Upper lobe of left lung (tissue), 6 donors: ENCODE measurements at places on chromosomes 3 and 15. TPM values are rescaled to one million over a fixed set of nuclear protein-coding genes. Genes with fewer than 3 reads are reported as not detected.

DNA sequence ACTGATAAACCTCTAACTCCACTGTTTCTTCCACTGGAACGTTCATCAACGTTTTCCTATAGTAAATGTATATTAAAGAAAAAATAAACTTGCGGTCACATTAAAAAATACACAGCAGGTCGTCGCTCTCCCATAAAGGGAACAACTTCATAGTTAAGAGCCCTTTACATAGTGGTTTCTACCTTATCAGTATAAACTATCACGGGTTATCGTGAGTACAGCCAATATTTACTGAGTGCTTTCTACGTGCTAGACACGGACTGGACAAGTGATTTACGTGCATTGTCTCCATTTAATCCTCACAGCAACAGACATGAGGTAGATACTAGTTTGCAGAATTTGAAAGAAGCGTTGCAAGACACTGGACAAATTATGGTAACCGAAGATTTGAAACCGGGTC, 964 bp upstream of the TASOR start:
- H3K4me3 ChIP-seq = no peak overlapping the region
- H3K27me3 ChIP-seq = no peaks in the 10 kb centered on the region
- H3K27ac ChIP-seq = no peak overlapping the region
- DNase-seq = no peak
- no peaks in the 10 kb centered on the region for H3K36me3 ChIP-seq

- no peaks in the 10 kb centered on the region for H3K36me3 ChIP-seq
- no peaks in the 10 kb centered on the region for H3K27me3 ChIP-seq
- H3K4me1 ChIP-seq = no peaks in the 10 kb centered on the region
- no peak overlapping the region for H3K4me3 ChIP-seq
- DNase-seq = no peak
- no peak overlapping the region for H3K27ac ChIP-seq
These were observed 157.9 kb upstream of the SLC2A2 start for GRCh38 chr3:171184372-171184771.

GRCh38 chr3:139505829-139506386, 29.6 kb upstream of the RBP2 start:
- no peak overlapping the region for H3K27ac ChIP-seq
- H3K27me3 ChIP-seq = no peaks in the 10 kb centered on the region
- H3K36me3 ChIP-seq = no peaks in the 10 kb centered on the region
- no peak for DNase-seq
- H3K4me3 ChIP-seq = no peak overlapping the region

DNA sequence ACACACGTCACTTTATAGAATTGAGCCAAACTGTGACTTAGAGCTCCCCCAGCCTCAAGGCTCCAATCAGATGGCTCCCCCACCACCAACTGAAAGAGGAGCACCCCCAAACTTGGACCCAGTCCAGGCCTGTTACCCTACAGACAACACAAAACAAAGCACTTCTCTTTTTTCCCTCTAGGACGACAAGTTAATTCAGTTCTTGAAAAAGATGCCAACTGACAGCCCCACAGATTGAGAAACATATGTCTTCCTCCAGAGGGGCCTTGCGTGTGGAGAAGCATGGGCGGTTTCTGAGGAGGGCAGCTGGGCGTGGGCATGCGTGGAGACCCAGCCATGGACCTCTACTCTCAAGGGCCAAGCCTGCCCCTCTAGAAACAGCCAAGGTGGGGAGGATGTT, 229.5 kb downstream of the SHQ1 start:
- no peak overlapping the region for H3K27ac ChIP-seq
- no peak for DNase-seq
- H3K4me3 ChIP-seq = no peak overlapping the region
- no peaks in the 10 kb centered on the region for H3K36me3 ChIP-seq
- no peaks in the 10 kb centered on the region for H3K27me3 ChIP-seq

The CISH gene
- 39.7 TPM for total RNA-seq

- no peak overlapping the region for H3K27ac ChIP-seq
- H3K27me3 ChIP-seq = no peaks in the 10 kb centered on the region
- DNase-seq = no peak
- H3K4me3 ChIP-seq = no peak overlapping the region
These were observed 90.2 kb downstream of the DNAJB8 start for GRCh38 chr3:128376516-128376915.

GRCh38 chr3:142237891-142238290, 12.5 kb upstream of the GK5 start:
- H3K36me3 ChIP-seq = no peaks in the 10 kb centered on the region
- no peak overlapping the region for H3K4me3 ChIP-seq
- no peak overlapping the region for H3K27ac ChIP-seq
- H3K27me3 ChIP-seq = no peaks in the 10 kb centered on the region
- H3K4me1 ChIP-seq = no peaks in the 10 kb centered on the region
- DNase-seq = no peak

DNA sequence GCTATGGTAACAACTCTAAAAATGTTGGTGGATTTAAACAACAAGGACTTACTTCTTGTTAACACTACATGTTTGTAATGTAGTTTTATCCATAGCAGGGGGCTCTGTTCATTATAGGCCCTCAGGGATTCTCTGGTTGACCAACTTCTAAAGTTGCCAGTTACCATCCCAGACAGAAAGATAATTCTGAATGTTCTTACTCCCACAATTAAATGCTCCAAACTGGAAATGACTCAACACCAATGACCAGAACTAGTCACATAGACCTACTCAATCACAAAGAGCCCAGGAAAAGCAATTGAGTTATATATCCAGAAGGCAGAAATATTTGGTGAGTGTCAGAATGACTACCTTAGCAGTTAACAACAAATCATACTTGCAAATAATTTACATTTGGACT, 199.3 kb upstream of the UMPS start:
- H3K4me3 ChIP-seq = no peak overlapping the region
- DNase-seq = no peak
- H3K36me3 ChIP-seq = no peaks in the 10 kb centered on the region
- no peaks in the 10 kb centered on the region for H3K4me1 ChIP-seq
- H3K27me3 ChIP-seq = no peaks in the 10 kb centered on the region
- H3K27ac ChIP-seq = no peak overlapping the region

- H3K4me1 ChIP-seq = no peaks in the 10 kb centered on the region
- no peaks in the 10 kb centered on the region for H3K36me3 ChIP-seq
- H3K27ac ChIP-seq = peak overlapping the region; percentile 68
- DNase-seq = peak; percentile 62
These were observed 21.0 kb upstream of the SLC25A38 start for GRCh38 chr3:39362192-39362591.

DNA sequence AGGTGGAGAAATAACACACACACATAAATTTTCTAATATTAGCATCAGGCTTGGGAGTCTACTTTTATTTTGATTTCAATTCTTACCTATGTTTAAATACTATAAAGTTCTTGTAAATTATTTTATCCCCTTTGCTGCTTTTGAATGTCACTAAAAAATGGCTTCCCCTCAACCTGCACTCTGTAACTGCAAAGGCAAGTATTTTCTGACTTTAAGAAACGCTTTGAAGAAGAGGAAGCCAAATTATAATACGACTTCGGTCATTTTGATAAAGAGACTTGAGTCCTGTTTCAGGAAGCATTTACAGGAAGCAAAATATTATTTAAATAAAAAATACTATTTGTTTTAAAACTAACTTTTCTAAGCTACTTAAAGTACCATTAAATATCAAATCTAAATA, 627.7 kb upstream of the AGTR1 start:
- H3K27ac ChIP-seq = no peak overlapping the region
- no peak for DNase-seq
- no peaks in the 10 kb centered on the region for H3K27me3 ChIP-seq
- no peaks in the 10 kb centered on the region for H3K36me3 ChIP-seq

- H3K36me3 ChIP-seq = no peaks in the 10 kb centered on the region
- H3K4me1 ChIP-seq = peaks cover 4% of the 10 kb centered on the region
- H3K4me3 ChIP-seq = no peak overlapping the region
- DNase-seq = no peak
- no peaks in the 10 kb centered on the region for H3K27me3 ChIP-seq
These were observed 56.4 kb upstream of the NEO1 start for GRCh38 chr15:72995849-72996248.

DNA sequence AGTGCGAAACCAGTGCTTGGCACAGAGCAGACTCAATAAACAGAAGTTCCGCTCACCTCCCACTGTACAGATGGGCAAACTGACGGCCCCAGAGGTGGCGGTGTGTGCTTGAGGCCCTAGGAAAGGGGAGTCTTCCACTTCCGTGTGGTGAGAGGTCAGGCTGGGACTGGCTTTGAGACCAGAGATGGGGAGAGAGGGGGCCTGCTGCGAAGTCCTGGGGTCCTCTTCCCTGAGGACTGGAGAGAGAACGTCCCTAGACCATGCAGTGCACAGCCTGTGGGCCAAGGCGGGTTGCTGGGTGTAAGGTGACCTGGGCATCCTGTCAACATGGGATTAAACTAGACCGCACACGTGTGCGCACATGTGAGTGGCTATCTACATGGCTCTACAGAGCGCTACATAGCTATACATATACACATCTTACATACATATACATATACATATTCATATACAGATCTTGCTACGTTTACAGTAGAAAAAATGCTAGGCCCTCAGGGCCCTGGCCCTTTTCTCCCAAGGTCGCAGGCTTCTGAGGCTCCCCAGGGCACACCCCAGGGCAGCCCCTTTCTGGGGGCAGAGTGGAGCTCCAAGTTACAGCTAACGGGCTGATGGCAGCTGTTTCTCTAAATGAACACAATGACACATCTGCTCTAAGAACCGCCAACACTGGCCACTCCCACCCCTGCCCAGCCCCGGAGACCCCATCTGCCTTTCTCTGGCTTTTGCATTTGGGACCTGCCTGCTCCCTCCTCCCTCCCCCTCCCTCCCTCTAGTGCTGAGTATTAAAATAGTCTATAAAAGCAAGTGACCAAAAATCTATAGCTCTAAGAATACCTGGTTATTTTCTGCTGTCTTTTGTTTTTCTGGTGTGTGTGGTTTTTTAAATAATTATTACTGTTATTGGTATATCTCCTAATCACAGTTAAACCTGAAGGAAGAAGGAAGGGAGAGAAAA, 47.0 kb downstream of the HCN4 start:
- DNase-seq = no peak
- no peak overlapping the region for H3K27ac ChIP-seq
- H3K36me3 ChIP-seq = no peaks in the 10 kb centered on the region
- H3K4me1 ChIP-seq = no peaks in the 10 kb centered on the region
- peaks cover 6% of the 10 kb centered on the region for H3K27me3 ChIP-seq

DNA sequence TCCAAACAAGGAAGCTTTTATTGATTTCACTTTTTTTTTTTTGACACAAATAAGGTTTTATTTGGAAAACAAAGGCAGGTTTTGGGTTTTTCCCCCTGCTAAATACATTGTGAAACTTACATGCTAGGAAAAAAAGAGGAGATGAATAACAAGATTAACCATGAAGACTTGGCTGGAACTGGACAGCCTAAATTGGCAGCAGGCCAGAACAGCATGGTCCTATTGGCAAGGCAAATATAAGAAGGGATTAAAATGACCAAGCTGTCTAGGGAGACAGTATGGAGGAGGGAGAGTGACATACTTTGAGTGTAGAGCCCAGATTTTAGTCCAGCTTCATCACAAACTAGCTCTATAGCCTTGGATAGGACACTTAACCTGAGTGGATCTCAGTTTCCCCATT, 63.9 kb upstream of the BBX start:
- H3K27me3 ChIP-seq = no peaks in the 10 kb centered on the region
- no peaks in the 10 kb centered on the region for H3K4me1 ChIP-seq
- DNase-seq = no peak
- no peak overlapping the region for H3K27ac ChIP-seq
- no peaks in the 10 kb centered on the region for H3K36me3 ChIP-seq

DNA sequence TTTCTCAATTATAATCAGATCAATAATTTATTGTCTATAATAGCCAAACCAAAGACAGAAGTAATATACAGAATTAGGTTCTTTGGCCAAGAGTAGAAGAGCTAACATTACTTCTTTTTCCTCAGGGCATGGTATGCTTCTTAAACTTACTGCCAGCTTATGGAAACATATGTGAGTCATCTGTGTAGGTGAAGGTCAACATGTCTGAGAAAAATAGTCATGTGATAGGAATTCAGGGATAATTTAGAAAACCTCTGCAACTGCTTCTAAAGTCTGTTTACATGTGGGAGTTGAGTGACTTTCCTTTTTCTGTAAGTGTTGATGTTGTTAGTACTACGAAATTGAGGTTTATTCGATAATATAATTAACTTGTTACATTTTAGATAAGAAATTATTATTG, 19.2 kb upstream of the MAP6D1 start:
- H3K27me3 ChIP-seq = no peaks in the 10 kb centered on the region
- H3K36me3 ChIP-seq = peaks cover 27% of the 10 kb centered on the region
- DNase-seq = no peak
- H3K27ac ChIP-seq = no peak overlapping the region
- H3K4me3 ChIP-seq = no peak overlapping the region

GRCh38 chr15:45729141-45729540, 94.3 kb downstream of the SQOR start:
- H3K27ac ChIP-seq = no peak overlapping the region
- no peaks in the 10 kb centered on the region for H3K4me1 ChIP-seq
- H3K4me3 ChIP-seq = no peak overlapping the region
- no peaks in the 10 kb centered on the region for H3K36me3 ChIP-seq

The GOLGA8B gene
- total RNA-seq = 94.2 TPM

GRCh38 chr3:180983136-180983535, 6.4 kb downstream of the DNAJC19 start:
- H3K4me1 ChIP-seq = peaks cover 11% of the 10 kb centered on the region
- H3K36me3 ChIP-seq = no peaks in the 10 kb centered on the region
- no peak overlapping the region for H3K27ac ChIP-seq
- H3K27me3 ChIP-seq = no peaks in the 10 kb centered on the region

The SCAANT1 gene
- not detected for total RNA-seq

The CFAP44 gene
- total RNA-seq = 6.8 TPM

The TMIE gene
- 1.2 TPM for total RNA-seq

The ANKUB1 gene
- 1.4 TPM for total RNA-seq

GRCh38 chr3:87949879-87950208, 109.0 kb downstream of the CGGBP1 start:
- no peaks in the 10 kb centered on the region for H3K4me1 ChIP-seq
- H3K36me3 ChIP-seq = no peaks in the 10 kb centered on the region
- H3K27ac ChIP-seq = no peak overlapping the region
- DNase-seq = no peak
- H3K4me3 ChIP-seq = no peak overlapping the region

The SYNPR gene
- not detected for total RNA-seq

The SUCNR1 gene
- 2.9 TPM for total RNA-seq

DNA sequence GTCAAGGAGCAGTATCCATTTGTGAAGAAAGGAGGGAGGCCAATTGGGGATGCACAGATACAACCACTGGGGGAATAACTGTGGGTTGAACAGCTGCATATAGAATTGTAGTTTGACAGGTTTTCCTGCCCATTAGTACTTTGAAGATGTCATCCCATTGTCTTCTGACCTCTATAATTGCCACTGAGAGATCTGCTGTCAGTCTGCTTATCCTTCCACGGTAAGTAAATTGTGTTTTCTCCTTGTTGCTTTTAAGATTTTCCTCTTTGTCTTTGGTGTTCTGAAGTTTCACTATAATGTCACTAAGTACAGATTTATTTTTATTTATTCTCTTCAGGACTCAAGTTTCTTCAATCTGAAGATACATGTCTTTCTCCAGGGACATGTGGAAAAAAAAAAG, 56.6 kb downstream of the MOBP start:
- H3K4me1 ChIP-seq = no peaks in the 10 kb centered on the region
- no peaks in the 10 kb centered on the region for H3K36me3 ChIP-seq
- no peak overlapping the region for H3K4me3 ChIP-seq
- no peaks in the 10 kb centered on the region for H3K27me3 ChIP-seq
- H3K27ac ChIP-seq = no peak overlapping the region
- DNase-seq = no peak
